Activated gamma-delta T cell (primary cell): ENCODE measurements at places on chromosomes 13 and 19.

DNA sequence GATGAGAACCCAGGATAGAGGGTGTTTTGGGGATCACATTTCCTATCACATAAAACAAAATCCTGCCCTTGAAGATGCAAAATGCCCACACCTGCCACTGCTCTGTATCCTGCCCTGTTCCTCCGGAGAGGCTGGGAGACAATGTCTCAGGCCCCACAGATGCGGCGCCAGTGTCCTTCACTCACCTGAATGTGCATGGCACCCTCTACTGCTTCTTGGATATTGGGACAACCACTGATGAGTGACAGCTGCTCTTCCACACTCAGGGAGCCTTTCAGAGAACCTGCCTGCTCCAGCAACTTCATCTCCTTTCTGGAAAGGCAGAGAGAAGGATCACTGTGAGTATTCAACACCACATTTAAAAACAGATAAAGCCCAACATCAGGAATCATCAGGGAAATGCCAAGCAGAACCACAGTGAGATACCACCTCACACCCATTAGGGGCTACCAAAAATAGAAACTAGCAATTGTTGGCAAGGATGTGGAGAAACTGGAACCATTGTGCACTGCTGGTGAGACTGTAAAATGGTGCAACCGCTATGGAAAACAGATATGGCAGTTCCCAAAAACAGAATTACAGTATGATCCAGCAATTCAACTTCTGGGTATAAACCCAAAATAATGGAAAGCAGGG is 36.4 kb downstream of the CRYL1 start:
- no peak for DNase-seq

GRCh38 chr13:41178040-41178439 is 16.3 kb downstream of the KBTBD7 start:
- no peak for DNase-seq

- peak; percentile 60 for DNase-seq
Measured at GRCh38 chr19:46786236-46787039, 2.0 kb downstream of the SLC1A5 start.

DNA sequence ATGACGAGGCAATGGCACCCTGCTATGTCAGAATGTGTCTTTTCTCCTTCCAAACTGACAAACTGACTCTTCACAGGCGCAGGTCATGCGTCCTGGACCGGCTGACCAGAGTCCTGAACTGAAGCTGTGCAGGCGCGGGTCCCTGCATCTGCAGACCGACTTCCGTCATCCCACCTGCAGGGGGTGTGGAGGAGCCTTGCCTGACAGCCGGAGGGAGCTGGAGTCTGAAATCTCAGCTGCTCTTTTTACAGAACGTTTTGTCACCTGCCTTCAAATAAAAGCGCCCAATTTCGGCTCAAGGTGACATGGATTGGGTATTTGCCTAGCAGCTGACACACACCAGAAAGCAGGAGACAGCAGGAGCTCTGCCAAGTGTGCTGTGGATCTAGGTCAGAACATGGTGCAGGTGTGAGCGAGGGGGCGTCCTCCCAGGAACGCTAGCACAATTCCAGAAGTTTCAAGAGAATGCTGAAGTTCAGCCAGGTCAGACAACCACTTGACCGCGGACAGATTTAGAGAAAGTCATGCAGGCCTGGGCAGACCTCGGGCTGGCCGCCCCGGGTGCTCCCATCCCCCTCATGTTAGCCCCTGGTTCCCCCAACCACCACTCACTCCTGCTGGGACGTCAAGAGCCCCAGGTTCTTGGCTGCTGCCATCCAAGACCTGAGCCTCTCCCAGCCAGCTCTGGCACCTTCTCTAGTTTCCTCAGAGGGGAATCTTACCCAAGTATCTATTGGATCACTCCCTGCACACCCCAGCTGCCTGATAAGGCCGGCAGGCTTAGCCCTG is 32.8 kb downstream of the ELL start:
- DNase-seq: no peak

GRCh38 chr19:38429055-38429810 is 3.2 kb upstream of the RASGRP4 start:
- DNase-seq: no peak

DNA sequence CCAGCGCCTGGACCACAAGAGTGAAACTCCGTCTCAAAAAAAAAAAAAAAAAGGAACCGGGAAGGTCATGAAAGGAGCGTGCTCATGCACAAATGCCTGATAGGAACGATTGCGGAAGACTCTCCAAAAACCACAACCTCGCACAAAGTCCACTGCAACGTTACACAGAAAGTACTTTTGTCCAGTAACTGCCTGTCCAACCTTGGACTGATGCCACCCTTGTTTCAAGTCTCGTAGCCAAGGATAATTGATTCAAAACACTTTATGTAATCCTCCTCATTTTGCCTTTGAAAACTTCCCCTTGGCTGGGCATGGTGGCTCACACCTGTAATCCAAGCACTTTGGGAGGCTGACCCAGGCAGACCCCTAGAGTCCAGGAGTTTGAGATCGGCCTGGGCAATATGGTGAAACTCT is 13.7 kb downstream of the LGALS7 start:
- DNase-seq: no peak

DNA sequence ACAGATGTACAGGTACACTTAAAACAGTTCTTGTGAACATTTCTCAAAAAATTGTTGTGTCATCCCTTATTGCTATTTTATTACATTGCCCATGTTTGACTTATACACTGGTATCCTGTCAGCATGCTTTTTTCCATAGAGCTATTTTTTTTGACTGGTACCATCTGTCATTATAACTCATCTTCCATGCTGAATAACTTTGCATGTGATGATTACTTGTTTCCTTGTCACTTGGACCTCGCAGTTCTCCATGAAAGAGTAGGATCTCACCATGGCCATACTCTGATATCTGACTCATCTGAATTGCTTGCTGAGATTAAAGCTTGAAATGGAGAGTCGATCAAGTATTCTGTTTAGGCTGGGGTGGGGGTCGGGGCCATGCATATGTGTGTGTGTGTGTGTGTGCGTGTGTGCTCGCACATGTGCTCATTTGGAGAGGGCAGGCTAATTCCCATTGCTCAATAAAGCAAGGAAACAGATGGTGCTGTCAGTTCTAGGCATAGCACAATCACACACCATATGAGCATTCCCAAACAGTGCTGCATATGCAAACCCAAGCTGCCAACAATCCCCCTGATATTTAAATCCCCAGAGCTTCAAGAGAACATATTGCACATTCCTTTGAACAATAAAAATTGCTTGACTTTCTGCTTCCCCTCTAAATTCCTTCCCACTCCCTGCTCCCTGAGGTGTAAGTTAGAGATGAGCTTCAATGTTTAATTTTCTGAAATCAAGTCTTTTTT is 62.9 kb downstream of the NHLRC3 start:
- no peak for DNase-seq

DNA sequence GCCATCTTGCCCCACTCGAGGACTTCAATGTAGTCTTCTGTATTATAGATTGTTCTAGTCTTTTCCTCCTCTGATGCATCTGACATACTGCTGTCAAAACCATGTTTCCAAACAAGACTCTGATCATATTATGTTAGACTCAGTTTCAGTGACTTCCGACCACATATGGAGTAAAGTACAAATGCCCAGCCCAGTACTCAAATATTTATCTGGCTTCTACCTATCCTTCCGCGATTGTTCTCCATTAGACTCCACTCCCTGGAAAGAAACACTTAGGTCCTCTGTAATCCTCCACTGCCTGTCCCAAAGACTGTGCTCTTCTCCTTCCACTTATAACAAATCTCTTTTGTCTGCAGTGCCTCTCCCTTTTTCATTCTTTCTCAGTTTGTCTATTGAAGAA is 439.5 kb downstream of the EFNB2 start:
- DNase-seq: no peak

GRCh38 chr19:4144666-4145249 is 8.7 kb upstream of the CREB3L3 start:
- no peak for DNase-seq

- DNase-seq: no peak
Measured at GRCh38 chr13:75600371-75600770, 35.8 kb upstream of the LMO7 start.

- no peak for DNase-seq
Measured at GRCh38 chr19:16012552-16012951, 63.7 kb upstream of the TPM4 start.

GRCh38 chr19:18871543-18871942 is 24.4 kb downstream of the CERS1 start:
- DNase-seq: no peak

DNA sequence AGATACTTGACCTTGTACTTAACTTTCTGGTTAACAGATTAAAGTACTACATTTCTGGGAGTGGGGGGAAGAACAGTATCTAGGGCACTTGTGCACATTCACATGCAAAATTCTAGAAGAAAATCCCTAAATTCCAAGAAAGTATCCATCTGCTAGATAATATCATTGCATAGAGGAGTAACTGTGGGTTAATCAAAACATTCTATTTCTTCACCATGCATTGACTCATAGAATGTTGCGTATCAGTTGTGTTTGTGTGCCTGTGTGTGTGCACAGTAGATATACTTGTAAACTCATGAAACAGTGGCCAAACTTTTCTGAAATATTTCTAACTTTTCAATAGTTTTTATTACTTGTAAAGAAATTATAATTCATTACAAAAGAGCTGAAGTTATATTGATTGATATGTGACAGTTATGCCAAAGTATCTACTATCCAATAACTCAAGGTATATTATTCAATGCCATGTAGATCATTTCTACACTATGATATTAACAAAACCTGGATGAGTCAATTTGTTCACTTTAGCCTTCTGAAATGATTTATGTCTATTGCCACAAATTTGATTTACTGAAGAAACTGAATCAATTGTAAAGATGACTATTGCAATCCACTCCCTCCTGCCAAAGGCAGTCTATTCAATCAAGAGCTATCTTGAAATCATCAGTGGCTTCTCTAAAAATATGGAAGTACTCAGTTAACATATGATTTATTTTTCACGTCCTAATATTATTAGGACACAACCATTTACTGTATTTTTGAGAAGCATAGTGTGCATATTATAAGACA is 756.7 kb upstream of the ARGLU1 start:
- DNase-seq: no peak

GRCh38 chr19:49451430-49452181 is at the start of gene PIH1D1:
TSS of gene PIH1D1 (minus strand) at chr19:49451814. CDS start at chr19:49451574, 240 bp downstream.
- no peak for DNase-seq

DNA sequence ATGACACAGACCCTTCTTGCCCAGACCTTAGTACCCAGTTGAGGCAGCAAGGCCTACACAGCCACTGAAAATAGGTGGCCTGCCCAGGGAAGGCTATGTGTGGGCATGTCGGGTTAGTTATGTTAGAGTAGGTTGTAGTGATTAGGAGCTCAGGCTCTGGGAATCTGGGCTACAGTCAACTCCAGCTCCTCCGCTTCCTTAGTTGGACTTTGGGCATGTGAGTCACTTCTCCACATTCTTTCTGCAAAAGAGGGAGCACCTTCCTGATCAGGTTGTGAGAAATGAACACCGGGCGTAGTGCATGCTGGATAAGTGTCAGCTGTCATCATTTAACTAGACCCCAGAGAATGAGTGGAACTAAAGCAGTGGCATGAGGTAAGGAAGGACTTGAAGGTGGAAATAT is 64.8 kb downstream of the ARHGAP35 start:
- DNase-seq: no peak

- DNase-seq: no peak
Measured at GRCh38 chr13:94928127-94928775, 215.9 kb upstream of the SOX21 start.

DNA sequence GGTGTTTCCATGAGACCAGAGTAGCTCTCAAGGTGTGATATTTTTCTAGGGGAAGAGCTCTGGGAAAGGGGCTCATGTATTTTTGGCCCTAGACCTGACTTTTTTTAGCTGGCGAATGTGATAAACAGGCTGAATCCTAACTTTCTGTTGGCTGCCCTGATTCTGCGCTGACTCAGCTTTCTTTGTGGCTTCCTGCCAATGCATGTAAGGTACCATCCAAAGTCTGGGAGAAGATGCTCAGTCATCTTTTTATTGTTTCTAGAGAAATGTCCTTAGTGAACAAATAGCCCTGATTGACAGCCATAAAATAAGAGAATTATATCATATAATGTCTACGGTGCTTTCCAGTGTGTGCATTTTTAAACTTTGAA is 113.6 kb upstream of the MBNL2 start:
- DNase-seq: no peak

GRCh38 chr13:106299621-106300020 is 235.8 kb downstream of the EFNB2 start:
- DNase-seq: no peak

DNA sequence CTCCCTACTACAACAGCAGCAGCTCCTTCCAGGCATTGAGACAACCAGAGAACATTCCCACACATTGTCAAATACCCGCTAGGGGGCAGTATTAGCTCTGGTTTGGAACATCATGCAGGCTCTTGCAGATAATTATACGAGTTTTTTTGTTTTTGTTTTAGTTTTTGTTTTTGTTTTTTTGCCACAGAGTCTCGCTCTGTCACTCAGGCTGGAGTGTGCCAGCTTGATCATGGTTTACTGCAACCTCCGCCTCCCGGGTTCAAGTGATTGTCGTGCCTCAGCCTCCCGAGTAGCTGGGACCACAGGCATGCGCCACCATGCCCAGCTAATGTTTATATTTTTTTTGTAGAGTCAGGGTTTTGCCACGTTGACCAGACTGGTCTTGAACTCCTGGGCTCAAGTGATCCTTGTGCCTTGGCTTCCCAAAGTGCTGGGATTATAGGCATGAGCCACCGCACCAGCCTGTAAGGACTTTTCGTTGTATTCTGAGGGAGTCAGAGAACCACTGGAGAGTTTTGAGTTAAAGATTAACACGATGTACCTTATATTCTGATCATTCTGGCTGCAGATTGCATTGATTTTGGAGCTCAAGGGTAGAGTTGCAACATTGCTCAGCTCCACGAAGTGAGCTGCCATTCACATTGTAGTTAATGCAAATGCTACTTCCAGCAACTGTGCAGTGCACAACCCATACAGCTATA is 41.7 kb upstream of the CEACAM20 start:
- no peak for DNase-seq

GRCh38 chr13:72194523-72194922 is 327.5 kb upstream of the DACH1 start:
- no peak for DNase-seq

DNA sequence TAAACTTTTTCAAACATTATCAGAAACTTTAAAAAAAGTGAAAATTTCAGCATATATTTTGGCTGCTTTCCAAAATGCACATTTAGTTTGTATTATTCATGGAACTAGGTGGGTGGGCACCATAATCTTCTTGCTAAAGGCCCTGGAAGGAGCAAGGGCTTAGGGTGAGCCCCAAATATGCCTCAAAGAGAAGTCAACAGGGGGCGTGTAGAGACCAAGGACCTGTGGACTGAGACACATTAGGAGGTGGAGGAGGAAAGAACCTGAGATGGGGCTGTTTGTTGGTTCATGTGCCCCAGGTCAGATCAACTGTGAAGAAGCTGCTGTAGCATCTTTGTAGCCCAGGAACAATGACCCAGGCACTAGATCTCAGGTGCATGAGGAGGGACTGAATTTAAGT is 79.6 kb upstream of the OLFM4 start:
- no peak for DNase-seq

- DNase-seq: no peak
Measured at GRCh38 chr13:76803831-76804230, 82.4 kb downstream of the KCTD12 start.
